ENCODE measurements at places on chromosomes 2 and 18. TPM values are rescaled to one million over a fixed set of nuclear protein-coding genes. Genes with fewer than 3 reads are reported as not detected.

SLC4A3 gene
- total RNA-seq = not detected

GRCh38 chr18:36015629-36016028 is 43.1 kb downstream of the RMP24 start:
- peaks cover 2% of the 10 kb centered on the region for H3K36me3 ChIP-seq
- no peaks in the 10 kb centered on the region for H3K4me1 ChIP-seq
- no peak overlapping the region for H3K4me3 ChIP-seq

- no peak overlapping the region for H3K27ac ChIP-seq
- no peaks in the 10 kb centered on the region for H3K36me3 ChIP-seq
Observed at GRCh38 chr2:128727914-128728313, 409.2 kb upstream of the HS6ST1 start.

DNA sequence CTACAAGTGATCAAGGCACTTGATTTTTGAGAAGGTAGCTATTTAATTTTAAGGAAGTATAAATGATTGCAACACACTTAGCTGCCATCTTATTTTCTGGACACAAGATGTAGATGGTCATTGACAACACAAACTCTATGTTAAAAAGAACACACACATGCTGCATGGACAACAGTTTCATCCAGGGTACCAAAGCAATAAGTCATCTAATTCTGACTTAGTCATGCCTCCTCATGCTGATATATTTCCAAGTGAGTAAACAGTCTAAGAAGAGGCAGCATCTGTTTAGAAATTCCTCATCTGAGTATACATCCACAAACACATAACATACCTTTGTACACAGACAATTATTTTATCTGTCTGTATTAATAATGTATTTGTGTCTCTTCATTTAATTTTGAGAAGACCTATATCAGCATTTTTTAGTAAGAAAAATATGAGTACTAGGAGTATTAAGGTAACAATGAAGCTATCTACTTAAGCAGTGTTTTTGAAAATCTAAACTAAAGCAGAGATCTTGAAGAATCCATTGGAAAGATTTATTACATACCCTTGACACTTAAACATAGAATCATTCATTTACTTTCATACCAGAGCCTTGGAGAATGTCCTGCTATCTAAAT is 84.9 kb downstream of the SCN1A start:
- no peaks in the 10 kb centered on the region for H3K27me3 ChIP-seq
- H3K4me1 ChIP-seq = no peaks in the 10 kb centered on the region
- DNase-seq = no peak
- H3K4me3 ChIP-seq = no peak overlapping the region

- DNase-seq = no peak
- peaks cover 36% of the 10 kb centered on the region for H3K27me3 ChIP-seq
- no peak overlapping the region for H3K27ac ChIP-seq
- no peak overlapping the region for H3K4me3 ChIP-seq
- no peaks in the 10 kb centered on the region for H3K36me3 ChIP-seq
Observed at GRCh38 chr2:3705782-3706181, 2.4 kb downstream of the DCDC2C start.

FSHR gene
- not detected for total RNA-seq

DNA sequence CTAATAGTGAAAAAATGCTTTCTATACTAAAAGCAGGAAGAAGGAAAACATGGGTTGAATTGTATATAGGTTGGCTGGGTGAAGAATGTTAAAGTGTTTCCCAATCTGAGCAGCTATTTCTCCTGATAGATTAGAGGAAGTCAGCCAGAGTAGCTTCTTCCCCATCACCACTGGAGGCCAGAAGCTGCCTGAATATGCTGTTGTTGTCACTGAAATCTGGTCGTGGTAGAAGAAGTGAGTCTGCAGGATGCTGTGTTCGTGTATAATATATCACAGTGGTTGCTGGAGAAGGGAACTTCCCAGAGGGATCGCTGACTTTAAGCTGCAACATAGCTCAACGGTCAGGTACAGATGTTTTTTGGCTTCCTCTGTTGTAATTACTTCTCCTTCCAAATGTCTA is 247.5 kb upstream of the LRATD1 start:
- H3K36me3 ChIP-seq = no peaks in the 10 kb centered on the region
- H3K4me1 ChIP-seq = no peaks in the 10 kb centered on the region
- H3K27me3 ChIP-seq = no peaks in the 10 kb centered on the region
- no peak for DNase-seq

CCDC141 gene
- total RNA-seq = 0.93 TPM

DNA sequence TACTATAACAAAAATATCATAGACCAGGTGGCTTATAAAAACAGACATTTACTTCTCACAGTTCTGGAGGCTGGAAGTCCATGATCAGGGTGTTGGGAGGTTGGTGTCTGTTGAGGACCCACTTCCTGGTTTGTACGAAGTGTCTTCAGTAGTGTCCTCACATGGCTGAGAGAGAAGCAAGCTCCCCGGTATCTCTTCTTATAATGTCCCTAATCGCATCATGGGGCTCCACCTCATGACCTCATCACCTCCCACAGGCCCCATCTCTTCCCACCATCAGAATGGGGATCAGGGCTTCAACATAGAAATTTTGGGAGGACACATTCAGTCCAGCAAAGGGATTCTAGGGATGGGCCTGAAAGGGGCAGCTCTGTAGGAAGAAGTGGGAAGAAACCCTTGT is 4.8 kb upstream of the NIFK start:
- H3K4me1 ChIP-seq = peaks cover 28% of the 10 kb centered on the region
- no peak for DNase-seq
- H3K4me3 ChIP-seq = no peak overlapping the region
- H3K27me3 ChIP-seq = no peaks in the 10 kb centered on the region

IL36G gene
- not detected for total RNA-seq

- no peak for DNase-seq
- no peaks in the 10 kb centered on the region for H3K36me3 ChIP-seq
- no peak overlapping the region for H3K27ac ChIP-seq
- H3K4me1 ChIP-seq = no peaks in the 10 kb centered on the region
- no peak overlapping the region for H3K4me3 ChIP-seq
Observed at GRCh38 chr2:26706616-26707473, 14.3 kb downstream of the KCNK3 start.

DNA sequence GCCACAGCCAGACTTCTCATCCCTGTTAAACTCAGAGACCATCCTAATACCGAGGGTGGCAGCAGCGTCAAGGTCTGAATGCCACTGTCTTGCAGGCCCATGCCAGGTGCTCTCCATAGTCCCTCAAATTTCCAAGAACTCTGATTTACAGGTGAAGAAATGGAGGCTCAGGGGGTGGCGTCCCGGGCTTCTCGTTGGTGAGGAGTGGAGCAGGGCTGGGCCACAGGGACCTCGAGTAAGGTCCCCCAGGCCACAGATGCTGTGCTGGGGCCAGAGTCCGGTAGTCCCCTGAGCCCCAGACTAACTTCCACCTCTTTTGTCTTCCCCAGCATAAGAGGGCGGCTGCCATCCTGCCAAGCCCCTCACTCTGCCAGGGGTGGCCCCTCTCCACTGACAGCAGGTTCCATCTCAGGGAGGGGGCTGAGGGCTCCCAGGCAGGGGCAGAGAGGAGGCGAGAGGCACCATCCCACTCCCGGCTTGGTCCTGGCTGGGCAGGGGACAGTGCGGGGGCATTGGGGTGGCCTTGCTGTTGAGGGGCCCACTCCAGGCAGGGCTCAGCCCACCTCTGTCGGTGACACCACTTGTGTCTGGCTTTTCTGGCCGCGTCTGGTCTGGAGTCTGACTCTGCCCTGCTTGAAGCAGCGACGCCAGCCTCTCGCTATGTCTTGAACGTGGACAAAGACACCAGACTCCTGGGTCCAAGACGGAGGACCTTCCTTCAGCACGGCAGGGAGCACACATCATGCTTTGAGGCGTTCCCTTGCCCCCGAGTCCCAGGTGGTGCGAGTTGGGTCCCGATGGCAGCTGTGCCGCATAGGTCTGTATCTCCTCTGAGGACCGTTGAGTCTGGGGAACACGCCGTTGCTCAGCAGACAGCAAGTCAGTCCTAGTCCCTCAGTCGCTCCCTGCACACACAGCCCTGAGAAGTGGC is 15.9 kb upstream of the KLHL30 start:
- H3K36me3 ChIP-seq = no peaks in the 10 kb centered on the region
- no peak for DNase-seq
- no peak overlapping the region for H3K4me3 ChIP-seq
- H3K27ac ChIP-seq = no peak overlapping the region
- H3K4me1 ChIP-seq = no peaks in the 10 kb centered on the region

DNA sequence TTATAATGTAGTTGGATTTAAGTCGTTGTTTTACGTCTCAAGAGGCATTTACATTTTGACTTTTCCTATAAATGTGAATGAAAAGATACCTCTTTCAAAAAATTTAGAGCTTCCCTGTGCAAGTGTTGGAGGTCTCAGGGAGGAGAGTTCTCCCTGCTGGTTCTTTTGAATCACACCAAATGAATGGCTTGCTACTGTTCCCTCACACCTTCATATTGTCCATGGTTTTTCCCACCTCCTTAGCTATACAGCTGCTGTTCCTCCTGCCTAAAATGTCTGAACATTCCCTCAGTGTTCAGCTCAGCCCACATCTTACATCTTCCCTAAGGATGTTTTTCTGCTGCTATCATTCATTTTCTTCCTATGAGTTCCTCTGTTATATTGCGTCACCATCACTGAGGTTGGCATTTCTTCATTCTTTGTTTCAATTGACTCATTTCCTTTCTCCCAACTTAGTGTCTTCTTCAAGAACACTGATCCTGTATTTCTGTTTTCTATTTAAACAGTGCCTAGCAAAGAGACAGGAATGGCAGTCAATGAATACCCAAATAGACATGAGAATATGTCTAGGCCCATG is 46.0 kb downstream of the COX7A2L start:
- peaks cover 29% of the 10 kb centered on the region for H3K4me1 ChIP-seq
- DNase-seq = no peak
- H3K27me3 ChIP-seq = no peaks in the 10 kb centered on the region

GRCh38 chr2:145849466-145849865 is 1329.5 kb upstream of the ZEB2 start:
- no peak for DNase-seq
- H3K36me3 ChIP-seq = no peaks in the 10 kb centered on the region
- H3K4me1 ChIP-seq = no peaks in the 10 kb centered on the region
- H3K27ac ChIP-seq = no peak overlapping the region
- H3K4me3 ChIP-seq = no peak overlapping the region

DNA sequence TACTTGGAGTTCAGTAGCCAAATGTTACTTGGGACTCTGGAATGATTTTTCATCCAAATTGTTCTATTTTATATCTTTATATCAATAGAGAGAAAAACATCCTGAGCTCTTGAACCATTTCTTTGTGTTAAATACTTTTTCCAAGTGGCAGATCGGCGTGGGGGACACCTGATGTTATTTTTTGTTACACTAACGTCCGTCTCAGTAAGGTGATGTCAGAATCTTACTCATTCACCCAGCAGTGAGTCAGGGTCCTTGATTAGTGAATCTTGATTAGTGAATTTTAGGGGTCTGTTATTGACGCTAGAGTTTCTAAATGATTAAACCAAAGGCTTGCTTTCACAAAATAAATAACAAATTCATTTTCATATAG is 1.7 kb downstream of the MIB1 start:
- H3K36me3 ChIP-seq = peaks cover 2% of the 10 kb centered on the region
- no peaks in the 10 kb centered on the region for H3K27me3 ChIP-seq
- H3K27ac ChIP-seq = peak overlapping the region; percentile 69
- peak overlapping the region; percentile 83 for H3K4me3 ChIP-seq
- H3K4me1 ChIP-seq = peaks cover 49% of the 10 kb centered on the region
- DNase-seq = no peak

GRCh38 chr2:9814129-9814868 is 29.0 kb upstream of the TAF1B start:
- peaks cover 14% of the 10 kb centered on the region for H3K4me1 ChIP-seq
- H3K27me3 ChIP-seq = peaks cover 5% of the 10 kb centered on the region
- no peak overlapping the region for H3K27ac ChIP-seq
- H3K36me3 ChIP-seq = no peaks in the 10 kb centered on the region
- H3K4me3 ChIP-seq = no peak overlapping the region

DNA sequence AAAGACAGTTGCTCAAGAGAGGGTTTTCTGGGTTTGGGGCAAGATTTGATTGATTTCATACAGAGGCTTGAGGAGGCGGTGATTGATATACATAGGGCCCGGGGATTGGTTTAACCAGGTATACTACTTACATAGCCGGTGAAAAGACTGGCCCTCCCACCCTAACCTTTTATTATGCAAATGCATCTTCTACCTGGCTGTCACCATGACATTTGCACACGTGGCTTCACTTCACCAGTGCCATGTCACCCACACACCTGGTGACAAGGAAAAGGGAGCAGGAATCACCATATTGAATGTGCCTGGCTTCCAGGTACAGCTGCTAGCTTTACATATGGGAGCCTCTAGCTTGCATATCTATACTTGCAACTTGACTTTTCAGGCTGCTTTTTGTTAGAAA is 9.7 kb downstream of the ERMN start:
- no peaks in the 10 kb centered on the region for H3K36me3 ChIP-seq
- H3K27me3 ChIP-seq = no peaks in the 10 kb centered on the region
- peaks cover 27% of the 10 kb centered on the region for H3K4me1 ChIP-seq

GRCh38 chr2:120785228-120785966 is 49.7 kb downstream of the GLI2 start:
- DNase-seq = no peak
- H3K27me3 ChIP-seq = no peaks in the 10 kb centered on the region
- no peaks in the 10 kb centered on the region for H3K4me1 ChIP-seq
- H3K36me3 ChIP-seq = no peaks in the 10 kb centered on the region
- H3K27ac ChIP-seq = no peak overlapping the region

PLEK gene
- 6.9 TPM for total RNA-seq

- H3K4me1 ChIP-seq = no peaks in the 10 kb centered on the region
- no peak overlapping the region for H3K27ac ChIP-seq
- no peaks in the 10 kb centered on the region for H3K36me3 ChIP-seq
- no peaks in the 10 kb centered on the region for H3K27me3 ChIP-seq
Observed at GRCh38 chr18:73283788-73284187, 416.0 kb upstream of the NETO1 start.

GRCh38 chr2:170965446-170966225 is 36.6 kb downstream of the GORASP2 start:
- H3K4me1 ChIP-seq = no peaks in the 10 kb centered on the region
- no peak overlapping the region for H3K27ac ChIP-seq
- H3K36me3 ChIP-seq = peaks cover 41% of the 10 kb centered on the region
- no peak overlapping the region for H3K4me3 ChIP-seq
- H3K27me3 ChIP-seq = no peaks in the 10 kb centered on the region

KCNJ13 gene
- total RNA-seq = not detected

GRCh38 chr2:19349911-19350677 is 8.3 kb downstream of the OSR1 start:
- H3K4me1 ChIP-seq = peaks cover 23% of the 10 kb centered on the region
- peaks cover 57% of the 10 kb centered on the region for H3K27me3 ChIP-seq
- H3K27ac ChIP-seq = no peak overlapping the region

DNA sequence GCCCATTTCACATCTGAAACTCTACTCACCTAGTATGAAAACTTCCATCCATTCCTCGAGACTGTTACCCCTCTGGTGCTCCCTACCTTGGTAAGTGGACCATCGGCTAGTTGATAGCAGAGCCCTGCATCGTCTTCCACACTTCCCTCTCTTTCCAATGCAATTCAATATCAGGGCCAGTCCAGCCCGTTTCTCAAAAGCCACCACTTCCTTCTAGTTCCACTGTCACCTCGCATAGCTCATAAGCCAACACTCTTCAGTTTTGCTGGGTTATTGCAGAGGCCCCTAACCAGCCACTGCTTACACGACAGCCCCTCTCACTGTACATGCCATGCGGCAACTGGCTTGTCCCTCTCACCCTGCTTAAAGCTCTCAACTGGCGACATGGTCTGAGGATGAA is 10.2 kb upstream of the ZNF407 start:
- H3K36me3 ChIP-seq = no peaks in the 10 kb centered on the region
- no peak for DNase-seq
- H3K4me1 ChIP-seq = peaks cover 15% of the 10 kb centered on the region

- no peaks in the 10 kb centered on the region for H3K36me3 ChIP-seq
- peaks cover 42% of the 10 kb centered on the region for H3K27me3 ChIP-seq
- no peaks in the 10 kb centered on the region for H3K4me1 ChIP-seq
- H3K27ac ChIP-seq = no peak overlapping the region
- no peak overlapping the region for H3K4me3 ChIP-seq
- peak; percentile 13 for DNase-seq
Observed at GRCh38 chr2:95346231-95346737, 49.1 kb downstream of the KCNIP3 start.

All from activated CD4-positive, alpha-beta memory T cell treated with anti-CD3 and anti-CD28 coated beads for 36 hours (primary cell).